ENCODE measurements at places on chromosomes 13 and 19.
A peak's percentile ranks its signal among the peaks of the same experiment; 100 is the strongest.

- no peak for DNase-seq
Observed at GRCh38 chr19:51568456-51568855, 2.6 kb upstream of the ZNF175 start.

GRCh38 chr13:26727633-26728032 lies 33.0 kb downstream of the GPR12 start:
- no peak for DNase-seq

DNA sequence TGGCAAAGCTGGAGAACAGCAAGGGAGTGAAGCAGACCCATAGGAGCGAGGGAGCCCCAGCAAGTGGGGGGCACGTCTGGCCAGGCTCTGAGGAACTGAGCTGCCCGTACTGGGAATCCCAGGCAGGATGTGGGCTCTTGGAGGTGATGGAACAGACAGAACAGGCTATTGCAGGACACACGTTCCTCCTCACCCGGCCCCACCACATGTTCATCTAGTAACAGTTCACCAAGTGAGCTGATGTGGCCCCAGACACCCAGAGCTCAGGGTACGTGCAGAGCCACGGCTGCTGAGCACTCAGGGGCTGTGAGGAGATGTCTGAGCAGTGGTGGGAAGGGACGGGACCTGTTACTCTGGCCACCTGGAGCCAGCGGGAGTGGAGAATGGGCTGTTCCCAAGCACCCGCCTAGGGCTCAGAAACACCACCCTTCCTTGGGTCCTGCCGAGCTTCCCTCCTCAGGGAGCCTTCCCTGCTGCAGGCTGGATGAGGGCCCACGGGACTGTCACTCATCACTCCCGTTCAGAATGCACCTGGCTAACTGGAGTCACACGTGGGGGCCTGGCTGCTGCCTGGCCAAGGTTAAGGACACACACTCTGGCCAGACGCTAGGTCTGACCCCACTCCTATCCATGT lies 18.4 kb downstream of the ELL start:
- no peak for DNase-seq

- DNase-seq: no peak
Observed at GRCh38 chr19:32191921-32192320, 153.5 kb upstream of the ZNF507 start.

- no peak for DNase-seq
Observed at GRCh38 chr13:111370570-111371535, 50.4 kb downstream of the TEX29 start.

DNA sequence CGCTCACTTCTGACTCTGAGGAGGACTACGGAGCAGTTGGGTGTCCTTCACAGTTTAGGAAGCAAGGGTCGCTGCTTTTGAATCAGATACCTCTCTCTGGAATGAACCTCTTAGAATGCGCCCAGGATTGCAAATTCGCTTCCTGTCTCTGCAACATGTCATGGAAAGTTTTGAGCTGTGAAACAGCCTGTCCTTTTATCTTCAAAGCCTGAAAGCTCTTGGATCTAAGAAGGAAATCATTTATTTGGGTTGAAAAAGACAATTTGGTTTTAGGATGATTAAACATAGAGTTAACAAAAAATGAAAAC lies 134.1 kb downstream of the KATNAL1 start:
- DNase-seq: no peak

GRCh38 chr19:47215581-47215980 lies 15.4 kb downstream of the BBC3 start:
- DNase-seq: no peak

DNA sequence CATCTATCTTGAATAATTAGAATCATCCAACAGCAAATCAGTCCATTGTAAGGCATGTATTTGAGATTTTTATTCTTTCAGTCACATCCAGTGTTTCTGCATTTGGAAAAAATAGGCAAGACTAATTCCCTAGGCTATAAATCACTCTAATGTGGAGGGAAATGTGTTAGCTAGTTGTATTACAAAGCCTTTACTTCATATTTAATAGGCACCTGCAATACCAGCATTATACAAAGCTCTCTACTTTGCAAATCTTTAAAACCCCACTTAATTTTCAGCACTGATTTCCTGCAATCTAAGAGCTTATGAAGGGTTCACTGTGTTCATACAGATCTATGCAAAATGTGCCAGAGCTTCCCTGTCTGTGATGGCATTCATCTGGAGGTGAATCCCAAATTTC lies 12.3 kb downstream of the PCDH9 start:
- DNase-seq: no peak

DNA sequence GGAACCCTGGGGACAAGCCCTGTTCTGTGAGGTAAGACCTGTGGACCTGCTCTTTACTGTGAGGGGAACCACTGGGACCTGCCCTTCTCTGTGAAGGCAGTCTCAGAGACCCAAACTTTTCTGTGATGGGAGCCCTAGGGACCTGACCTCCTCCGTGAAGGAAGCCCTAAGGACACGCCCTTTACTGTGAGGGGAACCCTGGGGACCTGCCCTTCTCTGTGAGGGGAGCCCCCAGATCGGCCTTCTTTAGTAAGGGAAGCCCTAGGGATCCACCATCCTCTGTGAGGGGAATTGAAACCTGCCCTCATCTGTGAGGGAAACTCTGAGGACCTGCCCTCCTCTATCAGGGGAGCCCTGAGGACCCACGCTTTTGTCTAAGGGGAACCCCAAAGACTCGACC lies 343.5 kb downstream of the UQCRFS1 start:
- DNase-seq: no peak

GRCh38 chr13:41465241-41465847 lies 8.0 kb downstream of the RGCC start:
- DNase-seq: no peak

- no peak for DNase-seq
Observed at GRCh38 chr19:756236-756635, 5.3 kb downstream of the MISP start.

- no peak for DNase-seq
Observed at GRCh38 chr13:103607995-103608394, 541.8 kb upstream of the SLC10A2 start.

GRCh38 chr13:67557642-67558241 lies 327.6 kb upstream of the PCDH9 start:
- DNase-seq: no peak

- DNase-seq: no peak
Observed at GRCh38 chr13:113149711-113150549, 8.5 kb upstream of the PROZ start.

DNA sequence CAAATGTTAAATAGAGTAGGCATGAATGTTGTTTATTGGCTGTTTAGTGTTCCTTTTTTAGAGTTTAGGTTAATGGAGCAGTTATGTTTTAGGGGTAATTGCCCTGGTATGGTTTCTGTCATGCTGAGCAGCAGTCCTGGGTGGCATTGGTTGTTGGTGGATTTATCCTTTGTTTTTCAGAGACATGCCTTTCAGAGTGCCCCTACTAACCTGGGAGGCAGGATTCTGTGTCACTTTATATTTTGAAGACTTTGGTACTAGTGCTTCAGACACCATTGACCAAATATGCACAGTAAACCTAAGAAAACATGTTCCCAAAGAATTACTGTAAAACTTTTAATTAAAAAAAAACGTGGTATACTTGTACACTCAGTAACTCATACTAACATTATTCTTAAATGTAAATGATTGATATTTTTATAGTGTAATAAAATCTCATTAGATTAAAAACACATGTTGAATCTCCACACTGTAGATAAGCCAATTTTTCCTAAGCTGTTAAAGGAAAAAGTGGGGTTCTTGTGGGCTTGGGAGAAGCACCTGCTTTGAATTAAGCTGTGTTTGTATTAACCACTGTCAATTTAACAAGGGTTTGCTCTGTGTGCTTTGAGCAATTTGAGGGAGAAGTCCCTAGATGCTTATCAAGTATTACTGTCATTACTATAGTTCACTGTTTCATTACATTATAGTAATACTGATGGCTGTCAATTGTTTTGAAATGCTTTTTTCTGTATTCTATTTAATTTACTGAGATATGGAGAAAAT lies 133.2 kb downstream of the LMO7 start:
- no peak for DNase-seq

DNA sequence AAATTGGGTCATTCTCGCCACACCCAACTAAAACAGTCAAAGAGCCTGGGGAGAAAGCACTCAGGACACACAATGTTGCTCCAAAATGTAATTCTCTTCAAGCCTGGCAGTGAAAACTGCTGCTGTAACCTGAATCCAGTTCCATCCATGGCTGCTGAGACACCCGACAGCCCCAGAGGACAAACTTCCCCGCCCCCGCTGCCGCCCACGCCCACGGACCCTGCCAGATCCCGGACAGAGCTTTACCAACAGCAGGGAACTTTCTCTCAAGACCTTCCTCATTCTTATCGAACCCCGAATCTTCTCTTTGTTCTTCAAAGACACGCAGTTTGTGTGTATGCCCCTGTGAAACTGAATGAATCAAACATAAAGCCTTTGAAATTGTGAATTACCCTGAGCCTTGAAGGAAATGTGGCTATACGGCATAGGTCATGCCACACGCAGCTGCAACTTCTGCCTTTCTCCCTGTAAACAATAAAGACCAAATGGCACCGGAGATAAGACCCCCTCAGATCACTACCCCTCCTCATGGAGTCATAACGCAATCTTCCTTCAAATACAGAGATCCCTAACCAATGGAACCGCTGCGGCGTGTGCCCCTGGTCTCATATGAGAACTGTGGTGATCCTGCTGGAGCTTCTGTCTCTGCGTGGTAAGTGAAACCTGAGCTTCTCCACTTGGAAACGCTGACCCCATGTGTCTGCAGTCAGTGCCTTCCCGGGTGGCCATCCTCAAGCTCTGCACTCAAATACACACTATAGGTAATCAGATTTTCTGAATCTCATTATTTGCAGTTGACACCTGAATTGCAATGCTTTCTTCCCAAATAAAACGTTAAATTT lies 4.8 kb upstream of the LAMP1 start:
- no peak for DNase-seq

- DNase-seq: no peak
Observed at GRCh38 chr19:45146741-45147205, 14.0 kb downstream of the NKPD1 start.

- DNase-seq: no peak
Observed at GRCh38 chr13:74128156-74128767, 5.9 kb downstream of the KLF12 start.

DNA sequence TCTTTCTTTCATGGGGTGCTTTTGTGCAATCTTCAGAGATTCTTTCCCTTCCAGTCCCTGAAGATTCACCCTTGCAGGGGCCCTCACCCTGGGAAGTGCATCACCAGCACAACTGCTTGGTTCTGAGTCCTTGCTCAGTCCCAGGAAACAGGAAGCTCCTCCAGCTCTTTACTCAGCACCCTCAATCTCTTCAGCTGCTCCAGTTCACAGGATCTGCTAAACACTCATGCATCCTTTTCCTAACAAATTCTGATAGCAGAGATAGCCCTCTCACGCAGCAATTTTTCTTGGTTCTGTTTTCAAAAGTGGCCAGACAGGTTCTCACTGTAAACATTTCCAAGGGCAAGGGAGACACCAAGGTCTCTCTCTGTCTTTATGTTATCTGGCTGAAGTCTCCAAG lies 823.1 kb downstream of the LIG4 start:
- no peak for DNase-seq

- DNase-seq: no peak
Observed at GRCh38 chr13:22592515-22592914, 588.3 kb upstream of the SGCG start.

- no peak for DNase-seq
Observed at GRCh38 chr13:97938706-97939475, 14.6 kb upstream of the IPO5 start.

DNA sequence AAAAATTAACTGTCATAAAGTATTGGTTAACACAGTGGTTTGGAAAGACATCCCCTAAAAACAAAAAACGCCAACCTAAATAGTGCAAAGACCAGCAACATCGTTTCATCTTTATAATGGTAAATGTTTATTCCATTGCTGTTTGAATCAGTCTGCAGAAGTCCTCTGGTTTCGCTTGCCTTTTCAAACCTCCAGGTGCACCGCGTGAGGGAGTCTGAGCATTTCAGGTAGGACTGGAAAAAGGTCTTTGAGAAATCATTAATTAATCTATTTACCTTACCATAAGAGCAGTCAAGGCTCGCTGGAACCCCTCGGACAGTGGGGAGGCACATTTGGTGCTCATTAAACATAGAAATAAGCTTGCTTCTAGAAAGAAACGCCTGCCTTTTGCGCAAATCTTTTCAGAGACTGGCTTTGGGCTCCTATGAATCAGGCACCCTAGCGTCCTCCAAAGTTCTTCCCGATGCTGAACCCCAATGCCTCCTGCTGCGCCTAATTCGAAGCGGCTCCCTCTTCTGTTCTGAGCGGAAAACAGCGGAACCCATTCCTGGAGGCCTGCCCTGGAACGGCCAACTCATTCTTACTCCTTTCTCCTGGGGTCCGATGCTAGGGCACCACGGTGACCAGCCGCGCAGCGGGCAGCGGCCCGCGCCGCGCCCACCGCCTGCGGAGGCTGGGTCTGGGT lies 951 bp upstream of the MTUS2 start:
- no peak for DNase-seq

GRCh38 chr19:48799358-48800300 lies 11.2 kb downstream of the BCAT2 start:
- no peak for DNase-seq

- no peak for DNase-seq
Observed at GRCh38 chr13:76741046-76741445, 145.2 kb downstream of the KCTD12 start.

GRCh38 chr13:74299721-74300120 lies 165.5 kb upstream of the KLF12 start:
- DNase-seq: no peak

GRCh38 chr13:81577601-81578195 lies 1236.8 kb upstream of the SPRY2 start:
- no peak for DNase-seq

- DNase-seq: no peak
Observed at GRCh38 chr13:100436099-100436498, 152.5 kb downstream of the GGACT start.

GRCh38 chr13:80757694-80758093 lies 416.8 kb upstream of the SPRY2 start:
- no peak for DNase-seq

DNA sequence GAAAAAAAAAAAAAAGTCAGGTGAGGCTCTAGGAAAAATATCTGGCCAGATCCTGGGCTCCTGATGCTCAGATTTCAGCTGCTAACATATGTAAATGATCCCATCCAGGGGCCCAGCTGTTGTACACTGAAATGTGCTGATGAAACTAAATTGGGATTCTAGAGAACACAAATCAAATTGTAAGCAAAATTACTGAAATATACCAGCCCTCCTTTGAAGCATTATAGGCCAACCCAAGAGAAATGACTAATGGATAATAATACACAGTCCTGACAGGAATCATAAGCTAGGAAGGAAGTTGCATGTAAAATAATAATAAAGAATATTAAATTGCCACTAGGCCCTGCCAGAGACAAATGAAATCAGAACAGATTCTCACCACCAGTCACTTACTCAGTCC lies 17.8 kb downstream of the KCTD12 start:
- peak; percentile 58 for DNase-seq

All from NCI-H1694 (cell line).